ENCODE measurements at places on chromosomes 6 and 20.

DNA sequence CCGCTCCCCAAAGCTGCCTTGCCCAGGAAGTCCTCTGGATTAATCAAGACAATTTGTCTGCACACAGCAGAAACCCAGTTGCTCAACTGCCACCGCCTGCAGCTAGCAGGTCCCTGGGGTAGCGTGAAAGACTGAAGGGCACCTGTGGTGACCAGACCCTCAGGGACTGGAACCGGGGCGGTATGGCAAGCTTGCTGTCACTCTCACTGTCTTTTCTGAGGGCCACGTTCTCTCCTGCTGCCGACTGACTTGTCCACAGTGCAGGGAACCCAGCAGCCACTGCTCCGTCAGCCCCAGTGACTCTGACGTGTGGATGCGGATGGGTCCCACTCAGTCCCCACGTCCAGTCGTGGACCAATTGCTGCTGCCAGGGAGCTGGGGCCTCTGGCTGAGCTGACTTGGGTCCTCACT lies 72.8 kb upstream of the PMEPA1 start:
- no peak for DNase-seq

- no peak for DNase-seq
These were observed 17.4 kb upstream of the PLCB4 start for GRCh38 chr20:9051508-9051907.

GRCh38 chr6:111944541-111944940 lies 71.3 kb upstream of the FYN start:
- no peak for DNase-seq

GRCh38 chr20:56518126-56518525 lies 6.4 kb upstream of the FAM209A start:
- no peak for DNase-seq

GRCh38 chr6:429515-430121 lies 38.1 kb downstream of the IRF4 start:
- DNase-seq = no peak

GRCh38 chr20:32487381-32487780 lies 97.8 kb downstream of the NOL4L start:
- no peak for DNase-seq

DNA sequence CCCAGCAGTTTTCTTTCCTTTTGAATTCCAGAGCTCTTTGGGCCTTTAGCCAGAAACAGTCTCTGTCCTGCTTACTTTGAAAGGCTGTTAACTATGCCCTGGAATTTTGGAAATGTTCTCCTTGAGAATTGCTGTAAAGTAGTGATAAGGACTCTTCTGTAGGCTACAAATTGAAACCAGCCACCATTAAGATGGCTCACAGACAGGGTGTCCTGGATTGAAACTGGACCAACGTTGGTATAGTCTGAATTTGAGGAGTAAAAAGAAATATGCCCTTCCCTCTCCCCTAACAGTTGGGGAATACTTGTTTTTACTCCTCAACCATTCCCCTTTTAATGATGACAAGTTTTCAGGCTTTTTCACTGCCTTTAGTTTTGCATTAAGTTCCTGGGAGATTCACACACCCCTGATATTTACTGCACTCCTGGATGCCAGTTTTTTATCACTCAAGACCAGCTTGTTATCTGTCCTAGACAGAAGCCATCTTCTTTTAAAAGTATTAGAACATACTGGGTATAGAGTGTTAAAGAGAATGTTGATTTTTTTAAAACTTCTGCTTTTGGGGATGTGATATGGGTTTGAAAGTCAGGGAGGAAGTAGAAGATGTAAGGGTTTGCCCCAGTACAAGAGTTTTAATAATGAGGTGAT lies 21.9 kb downstream of the TOP1 start:
- no peak for DNase-seq

GRCh38 chr6:109079981-109080380 lies 14.7 kb downstream of the SESN1 start:
- no peak for DNase-seq

- no peak for DNase-seq
These were observed 36.0 kb downstream of the ADNP start for GRCh38 chr20:50895111-50895830.

DNA sequence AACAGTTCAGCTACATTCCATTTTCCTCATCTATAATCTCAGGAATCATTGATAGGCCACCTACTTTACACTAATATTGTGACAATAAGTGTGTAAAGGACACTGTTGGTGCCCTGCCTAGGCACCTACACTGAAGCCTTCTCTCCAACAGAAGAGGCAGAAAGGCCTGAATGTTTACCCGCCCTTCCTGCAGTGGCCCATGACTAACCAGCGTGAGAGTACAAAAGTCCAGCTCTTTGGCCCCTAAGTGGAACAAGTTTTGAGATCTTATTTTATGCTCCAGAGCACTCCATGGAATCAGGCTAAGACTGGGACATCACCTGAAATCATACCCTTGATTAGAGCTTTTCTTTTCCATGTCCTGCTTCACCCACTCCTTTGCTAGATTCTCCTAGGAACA lies 359.7 kb downstream of the ARHGAP18 start:
- no peak for DNase-seq

DNA sequence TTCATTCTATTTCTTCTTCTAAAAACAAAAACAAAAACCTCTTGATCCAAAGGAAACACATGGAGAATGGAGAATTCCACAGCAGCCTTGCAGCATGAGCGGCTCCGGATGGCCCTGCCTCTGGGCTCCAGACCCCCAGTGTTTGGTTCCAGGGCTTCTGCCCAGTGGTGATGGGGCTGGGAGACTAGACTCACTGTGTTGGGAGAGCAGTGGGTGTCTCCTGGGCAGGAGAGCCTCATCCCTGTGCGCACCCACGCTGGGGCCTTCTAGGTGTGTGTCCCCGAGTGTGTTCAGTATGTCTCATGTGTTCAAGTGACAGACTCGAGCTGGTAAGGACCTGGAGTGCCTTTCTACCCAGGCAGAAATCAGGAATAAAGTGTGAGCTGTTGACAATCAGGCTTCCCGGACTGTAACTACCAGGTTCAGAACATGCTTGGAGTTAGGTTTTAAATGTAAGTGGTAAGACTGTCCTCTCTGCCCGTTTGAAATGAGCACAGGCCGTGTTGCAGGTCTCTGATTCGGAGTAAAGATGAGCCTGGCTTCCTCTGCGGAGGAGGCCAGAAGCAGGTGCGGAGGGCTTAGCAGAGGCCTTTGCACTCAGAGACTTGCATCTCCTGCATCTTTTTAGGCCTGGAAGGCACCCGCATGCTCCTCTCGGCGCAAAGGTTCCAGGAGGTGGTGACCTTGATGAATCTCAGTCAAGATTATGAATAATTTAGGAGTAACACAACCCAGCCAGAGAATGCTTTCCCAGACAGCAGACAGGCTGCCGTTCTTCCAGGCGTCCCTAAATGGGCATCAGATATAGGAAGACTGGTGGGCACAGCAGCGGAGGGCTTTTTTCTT lies 253.6 kb downstream of the CDH26 start:
- no peak for DNase-seq

GRCh38 chr6:38131527-38131965 lies 312.0 kb downstream of the ZFAND3 start:
- no peak for DNase-seq

DNA sequence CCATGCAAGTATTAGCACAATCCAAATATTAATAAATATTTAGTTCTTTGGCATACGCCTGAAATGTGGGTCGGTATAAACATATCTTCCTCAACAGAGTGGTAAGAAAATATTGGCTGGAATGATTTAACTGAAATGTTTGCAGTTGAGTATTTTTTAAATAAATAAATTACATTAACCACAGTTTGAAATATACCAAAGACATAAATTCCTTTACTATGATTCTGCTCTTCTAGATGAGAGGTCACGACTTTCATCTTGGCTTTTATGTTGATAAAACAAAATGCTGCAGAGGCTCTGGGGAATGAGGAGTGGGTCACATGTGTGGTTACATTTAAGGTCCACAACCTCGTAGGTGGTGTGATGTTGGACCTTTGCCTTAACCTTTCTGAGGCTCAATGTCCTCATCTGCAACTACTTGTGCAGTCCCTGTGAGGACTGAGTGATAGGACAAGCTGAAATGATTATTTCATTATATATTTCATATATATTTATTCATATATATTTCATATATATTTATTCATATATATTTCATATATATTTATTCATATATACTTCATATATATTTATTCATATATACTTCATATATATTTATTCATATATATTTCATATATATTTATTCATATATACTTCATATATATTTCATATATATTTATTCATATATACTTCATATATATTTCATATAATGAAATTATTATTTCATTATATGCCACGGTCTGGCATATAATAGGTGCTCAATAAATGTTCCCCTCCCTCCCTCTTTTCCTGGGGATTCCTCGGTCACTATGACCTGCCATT lies 107.4 kb downstream of the SAMD5 start:
- DNase-seq = no peak

GRCh38 chr6:27980111-27980510 lies 23.1 kb downstream of the OR2B6 start:
- no peak for DNase-seq

GRCh38 chr6:44226368-44227147 lies 3.2 kb downstream of the SLC29A1 start:
- DNase-seq = no peak

- DNase-seq = no peak
These were observed 62.4 kb downstream of the TFAP2C start for GRCh38 chr20:56691325-56691998.

All from esophagus squamous epithelium (tissue), 5 donors.